HuH-7.5 (cell line): ENCODE measurements at places on chromosomes 5 and 9.
A peak's percentile ranks its signal among the peaks of the same experiment; 100 is the strongest.

GRCh38 chr5:36632363-36632664 is 25.9 kb downstream of the SLC1A3 start:
- DNase-seq: no peak

DNA sequence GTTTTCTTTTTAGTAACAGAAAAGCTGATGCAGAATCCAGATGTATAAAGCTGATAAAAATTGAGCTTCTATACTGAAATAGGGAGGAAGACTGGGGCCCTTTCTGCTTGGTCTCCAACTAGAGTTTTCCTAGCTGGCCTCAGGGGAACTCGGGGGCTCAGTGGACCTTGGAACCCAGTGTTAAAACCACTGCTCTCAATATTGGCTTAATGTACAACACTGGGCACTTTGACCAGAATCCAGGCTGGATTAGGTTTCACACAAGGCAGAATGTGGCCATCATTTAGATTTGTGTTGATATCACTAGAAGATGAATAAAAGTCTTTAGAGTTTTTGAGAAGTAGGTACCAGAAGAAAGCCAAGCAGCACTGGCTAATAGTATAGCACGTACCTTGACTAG is 114.7 kb downstream of the GDNF start:
- no peak for DNase-seq

GRCh38 chr5:78458843-78459242 is 98.4 kb downstream of the SCAMP1 start:
- DNase-seq: no peak

DNA sequence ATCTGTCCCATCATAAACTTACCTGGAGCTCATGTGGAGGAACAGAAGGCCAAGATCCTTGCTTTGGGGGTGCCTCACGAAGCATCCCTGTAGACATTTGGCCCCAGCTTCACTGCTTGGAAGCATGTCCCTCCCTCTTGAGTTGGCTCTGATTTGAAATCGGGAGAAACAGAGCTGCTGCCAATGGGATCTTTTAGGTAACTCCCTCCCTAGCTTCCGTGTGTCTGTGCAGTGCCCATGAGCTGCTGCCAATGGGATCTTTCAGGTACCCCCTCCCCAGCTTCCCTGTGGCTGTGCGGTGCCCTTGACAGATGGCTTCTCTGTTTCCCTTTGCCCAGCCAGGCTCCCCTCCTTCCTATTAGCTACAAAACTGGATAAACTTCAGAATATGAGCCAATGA is 178.0 kb downstream of the NR3C1 start:
- DNase-seq: no peak

- no peak for DNase-seq
These were observed 34.0 kb upstream of the TYRP1 start for GRCh38 chr9:12659220-12659619.

DNA sequence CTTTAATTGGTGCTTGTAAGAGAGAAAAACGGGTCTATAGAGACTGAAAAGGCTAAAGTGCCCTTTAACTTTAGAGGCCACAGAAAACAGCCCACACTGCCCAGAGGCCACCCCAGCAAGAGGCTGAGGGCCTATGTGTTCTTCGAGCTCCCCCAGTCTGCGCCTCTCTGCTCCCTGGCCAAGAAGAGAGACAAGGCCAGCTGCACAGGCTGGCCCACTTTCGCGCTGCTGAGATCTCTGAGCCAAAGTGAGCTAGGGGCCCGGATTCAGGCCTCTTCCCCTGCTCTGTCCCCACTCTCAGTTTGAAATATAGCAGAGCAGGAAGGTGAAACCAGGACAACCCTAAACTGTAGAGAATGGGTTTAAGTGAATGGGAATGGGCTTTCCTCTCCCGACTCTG is 132.0 kb upstream of the TRIM32 start:
- DNase-seq: no peak

DNA sequence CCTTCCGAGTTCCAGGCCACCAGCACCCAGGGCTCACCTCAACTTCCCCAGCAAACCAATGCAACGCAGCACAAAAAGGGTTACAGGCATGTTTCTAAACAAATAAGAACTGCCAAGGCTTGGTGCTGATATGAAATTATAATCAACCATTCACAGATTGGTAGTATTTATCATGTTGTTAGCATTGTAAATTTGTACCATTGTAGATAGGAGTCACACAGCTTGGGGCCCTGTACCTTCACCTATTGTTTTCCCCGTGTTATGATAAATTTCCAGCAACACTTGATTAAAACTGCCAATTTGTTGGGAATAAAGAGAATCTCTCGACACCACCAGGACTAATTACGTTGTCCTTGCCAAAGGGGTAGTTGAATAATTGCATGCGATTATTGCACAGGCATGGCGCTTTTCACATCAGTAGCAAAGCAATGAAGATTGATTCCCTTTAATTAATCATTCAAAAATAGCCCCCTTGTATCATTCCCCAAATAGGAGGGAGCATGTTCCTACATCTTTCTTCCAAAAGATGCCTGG is 454.1 kb downstream of the ZNF608 start:
- DNase-seq: no peak

DNA sequence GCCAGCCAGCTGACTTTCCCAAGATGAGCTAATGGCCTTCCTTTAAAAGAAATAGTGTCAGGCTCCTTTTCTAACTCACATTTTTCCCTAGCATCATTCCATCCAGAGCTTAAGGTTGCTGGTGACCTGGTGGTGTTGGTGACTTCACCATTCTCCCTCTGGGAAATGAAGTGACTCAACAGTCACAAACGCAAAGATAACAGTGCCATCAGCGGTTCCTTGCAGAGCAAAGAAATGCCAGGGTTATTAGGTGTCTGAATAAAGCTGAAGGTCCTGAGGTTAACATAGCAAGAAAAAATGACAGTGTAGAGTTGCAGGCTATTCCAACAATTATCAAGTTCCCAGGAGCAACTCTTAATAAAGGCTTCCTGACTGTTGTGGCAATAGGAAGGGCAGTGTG is 111.8 kb upstream of the SLC44A1 start:
- DNase-seq: no peak

DNA sequence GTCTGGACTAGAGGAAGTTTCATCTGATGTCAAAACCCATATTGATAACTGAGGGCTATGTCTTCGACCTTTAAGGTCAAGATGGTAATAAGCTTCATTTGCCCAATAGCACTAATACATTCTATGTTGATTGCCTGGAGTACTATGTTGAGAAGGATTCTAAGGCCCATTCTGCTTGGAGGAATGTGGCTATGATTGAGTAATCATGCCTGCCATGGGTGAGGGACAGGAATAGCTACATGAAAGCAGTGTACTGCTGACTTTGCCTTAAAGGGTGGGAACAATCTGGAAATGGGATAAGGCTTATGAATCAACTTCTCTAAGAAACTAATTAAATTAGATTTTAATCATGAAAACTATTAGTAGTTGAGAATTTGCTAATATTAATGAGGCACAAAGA is 13.6 kb downstream of the NNT start:
- peak; percentile 62 for DNase-seq

DNA sequence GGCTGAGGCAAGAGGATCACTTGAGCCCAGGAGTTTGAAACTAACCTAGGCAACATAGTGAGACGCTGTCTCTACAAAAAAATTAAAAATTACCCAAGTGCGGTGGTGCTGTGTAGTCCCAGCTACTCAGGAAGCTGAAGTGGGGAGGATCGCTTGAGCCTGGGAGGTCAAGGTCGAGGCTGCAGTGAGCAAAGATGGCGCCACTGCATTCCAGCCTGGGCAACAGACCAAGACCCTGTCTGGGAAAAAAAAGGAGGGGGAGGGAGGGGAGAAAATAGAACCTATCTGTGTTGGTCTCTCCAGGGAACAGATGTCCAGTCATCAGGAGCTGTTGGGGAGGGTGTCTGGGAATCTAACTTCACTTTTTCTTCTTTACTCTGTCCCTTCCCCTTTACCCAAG is 24.3 kb downstream of the MAT2B start:
- no peak for DNase-seq

- DNase-seq: no peak
These were observed 12.5 kb downstream of the RGS3 start for GRCh38 chr9:113475992-113476391.

- DNase-seq: no peak
These were observed 30.3 kb downstream of the TYRP1 start for GRCh38 chr9:12723409-12724028.

DNA sequence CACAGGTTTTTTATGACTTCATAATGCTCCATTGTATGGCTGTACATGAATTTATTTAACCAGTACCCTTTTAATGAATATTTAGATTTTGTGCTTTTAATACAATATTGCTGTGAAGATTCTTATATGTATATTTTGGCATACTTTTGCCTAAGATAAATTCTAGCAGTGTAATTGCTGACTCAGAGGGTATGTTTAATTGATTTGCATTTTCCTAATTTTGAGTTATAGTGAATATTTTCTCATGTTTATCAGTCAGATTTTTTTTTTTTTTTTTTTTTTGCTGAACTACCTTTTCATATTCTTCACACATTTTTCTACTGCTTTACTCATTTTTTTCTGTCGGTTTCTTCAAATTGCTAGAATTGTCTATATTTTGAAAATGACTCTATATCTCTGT is 222.6 kb downstream of the VPS13A start:
- no peak for DNase-seq

GRCh38 chr9:69357030-69357775 is 32.2 kb downstream of the ENTREP1 start:
- no peak for DNase-seq

DNA sequence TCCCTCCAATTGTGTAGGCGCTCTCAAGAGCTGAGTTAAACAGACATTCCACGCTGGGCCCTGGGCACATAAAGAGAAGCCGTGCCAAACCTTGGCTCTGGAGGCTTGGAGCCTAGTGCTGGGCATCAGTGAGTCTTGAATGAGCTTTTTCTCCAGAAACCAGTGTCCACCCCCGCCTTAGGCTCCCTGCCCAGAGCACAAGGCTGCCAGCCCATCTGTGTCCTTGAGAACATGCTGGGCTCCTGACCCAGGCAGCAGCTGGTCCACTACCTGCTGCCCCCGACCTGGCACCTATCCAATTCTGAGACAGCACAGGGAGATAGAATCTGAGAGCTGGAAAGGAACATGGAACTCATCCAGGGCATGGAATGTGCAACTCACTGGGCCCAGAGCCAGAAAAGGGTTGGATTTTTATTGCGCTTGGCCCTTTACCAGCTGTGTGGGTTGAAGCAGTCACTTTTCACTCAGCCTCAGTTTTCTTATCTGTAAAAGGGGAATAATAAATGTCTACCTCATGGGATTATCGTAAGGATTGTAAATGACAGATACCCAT is 92.4 kb upstream of the CPLX2 start:
- DNase-seq: no peak

GRCh38 chr9:33446240-33446945 is 1.0 kb downstream of the AQP3 start:
- peak; percentile 56 for DNase-seq

- DNase-seq: no peak
These were observed 3.4 kb upstream of the CEP72 start for GRCh38 chr5:608429-609370.

DNA sequence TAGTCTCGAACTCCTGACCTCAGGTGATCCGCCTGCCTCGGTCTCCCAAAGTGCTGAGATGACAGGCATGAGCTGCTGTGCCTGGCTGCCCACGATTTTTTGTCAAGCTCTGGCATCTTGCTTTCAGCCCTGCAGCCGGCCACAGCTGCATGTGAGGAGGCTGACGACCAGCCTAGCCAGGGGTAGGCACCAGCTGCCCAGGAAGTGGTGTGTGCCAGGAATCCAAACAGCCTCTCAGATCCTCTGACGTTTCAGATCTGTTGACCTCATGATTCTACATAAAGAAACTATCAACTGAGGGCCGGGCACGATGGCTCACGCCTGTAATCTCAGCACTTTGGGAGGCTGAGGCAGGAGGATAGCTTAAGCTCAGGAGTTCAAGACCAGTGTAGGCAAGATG is 19.0 kb downstream of the DYNC2I2 start:
- no peak for DNase-seq

DNA sequence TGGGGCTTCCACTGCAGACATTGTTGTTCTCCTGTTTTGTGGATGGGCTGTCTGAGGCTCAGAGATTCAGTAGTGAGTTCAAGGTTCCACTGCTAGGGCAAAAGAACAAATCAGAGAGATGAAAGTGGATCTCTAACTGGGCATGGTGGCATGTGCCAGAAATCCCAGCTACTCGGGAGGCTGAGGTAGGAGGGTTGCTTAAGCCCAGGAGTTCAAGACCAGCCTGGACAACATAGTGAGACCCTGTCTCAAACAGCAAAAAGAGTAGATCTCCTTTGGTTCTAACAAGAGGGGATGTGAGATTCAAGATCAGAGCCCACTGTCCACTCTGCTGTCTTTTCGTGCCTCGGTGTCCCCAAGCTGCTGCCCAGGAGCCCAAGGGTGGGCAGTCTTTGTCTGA is 11.8 kb upstream of the NDST1 start:
- no peak for DNase-seq

DNA sequence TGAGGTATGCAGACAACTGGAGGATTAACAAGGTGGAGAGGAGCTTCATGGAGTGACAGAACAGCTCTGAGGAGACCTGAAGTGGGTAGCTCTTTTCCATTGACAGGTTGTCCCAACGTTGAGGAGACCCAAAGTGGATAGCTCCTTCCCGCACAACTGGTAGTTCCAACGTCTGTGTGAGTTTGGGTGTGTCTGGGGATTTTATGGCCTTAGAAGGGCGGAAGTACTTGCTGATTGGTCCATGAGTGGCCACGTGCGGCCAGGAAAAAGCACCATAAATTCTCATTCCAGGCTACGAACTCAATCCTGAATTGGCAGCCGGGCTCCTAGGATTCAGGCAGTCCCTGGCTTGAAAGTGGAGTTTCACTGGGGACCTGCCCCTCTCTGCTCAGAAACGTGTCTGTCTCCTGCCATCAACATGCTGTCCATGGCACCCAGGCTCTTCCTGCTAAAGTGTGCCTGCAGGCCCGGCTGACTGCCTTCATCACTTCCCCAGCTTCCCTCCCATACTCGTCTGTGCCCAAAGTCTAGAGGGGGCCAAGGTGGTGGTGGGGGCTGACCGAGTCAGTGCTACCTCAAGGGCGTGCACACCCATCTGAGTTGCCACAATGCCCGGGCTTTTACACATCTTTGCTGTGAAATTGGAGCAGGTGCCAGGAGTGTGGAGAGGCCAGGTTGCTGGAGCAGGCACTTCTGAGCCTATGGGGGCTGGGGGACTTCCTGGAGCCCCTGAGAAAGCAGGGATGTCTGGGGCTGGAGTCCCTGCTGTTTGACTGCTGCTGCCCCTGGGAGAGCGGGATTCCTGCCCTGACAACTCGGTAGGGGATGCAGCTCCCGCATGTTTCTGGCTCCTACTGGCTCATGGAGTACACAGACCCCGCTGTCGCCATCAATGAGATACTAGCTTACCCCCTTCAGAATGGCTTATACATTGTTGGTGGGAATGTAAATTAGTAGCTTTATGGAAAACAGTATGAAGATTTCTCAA is 2034.6 kb upstream of the ACO1 start:
- DNase-seq: no peak

GRCh38 chr5:14182761-14183160 is 39.6 kb downstream of the TRIO start:
- DNase-seq: no peak
